ENCODE measurements at places on chromosomes 5 and 9.
A peak's percentile ranks its signal among the peaks of the same experiment; 100 is the strongest.

DNA sequence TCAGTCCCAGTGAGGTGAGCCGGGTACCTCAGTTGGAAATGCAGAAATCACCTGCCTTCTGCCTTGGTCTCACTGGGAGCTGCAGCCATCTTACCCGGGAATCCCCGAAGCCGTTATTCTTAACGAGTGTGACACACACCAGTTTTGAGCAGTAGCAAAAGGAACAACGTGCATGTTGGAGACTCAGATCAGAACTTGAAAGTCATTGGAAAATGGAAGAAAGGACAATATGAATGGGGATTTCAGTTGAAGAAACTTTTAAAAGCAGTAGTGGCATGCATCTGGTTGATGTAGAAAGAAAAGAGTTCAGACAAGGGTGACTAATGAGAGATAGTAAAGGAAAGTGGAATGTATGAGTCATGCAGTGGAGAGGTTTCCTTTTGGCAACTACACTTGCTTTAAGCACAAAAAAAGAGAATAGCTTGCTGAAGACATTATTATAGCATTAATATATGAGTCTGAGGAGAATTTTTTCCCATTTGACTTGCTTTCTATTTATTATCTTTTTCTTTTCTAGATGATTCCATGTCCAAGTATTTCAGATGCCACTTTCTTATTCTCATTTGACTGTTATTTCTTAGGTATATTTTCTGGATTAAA lies 44.4 kb upstream of the ANKDD1B start:
- DNase-seq: peak; percentile 38

GRCh38 chr5:129766798-129767197 lies 18.9 kb downstream of the MINAR2 start:
- DNase-seq: no peak

DNA sequence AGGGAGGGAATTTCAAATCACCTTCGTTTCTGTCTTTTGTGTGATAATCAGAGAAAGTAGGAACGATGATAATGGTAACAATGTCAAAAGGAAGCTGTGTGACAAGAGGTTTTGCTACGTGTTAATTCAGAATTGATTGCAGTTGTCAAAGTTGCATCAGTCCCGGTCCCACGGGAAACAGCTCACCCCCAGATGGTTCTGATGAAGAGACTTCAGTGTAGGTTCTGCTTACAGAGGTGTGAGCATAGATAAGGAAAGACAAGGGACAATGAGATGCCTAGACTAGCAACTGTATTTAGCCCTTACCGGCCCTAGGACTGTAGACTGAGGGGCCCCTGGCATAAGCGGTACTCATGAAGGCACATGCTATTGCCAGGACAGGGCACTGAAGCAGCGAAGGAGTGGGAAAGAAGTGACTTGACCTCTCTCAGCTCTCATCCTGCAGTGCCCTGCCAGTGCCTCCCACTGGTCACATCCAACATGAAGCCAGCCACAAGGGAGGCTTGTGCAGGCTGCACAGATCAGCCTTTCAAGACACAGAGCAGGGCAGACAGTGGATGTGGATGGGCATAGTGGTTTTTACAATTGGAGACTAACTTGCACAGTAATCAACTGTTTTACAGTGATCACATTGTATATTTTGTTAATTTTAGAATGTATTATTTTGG lies 21.1 kb downstream of the PDE8B start:
- DNase-seq: no peak

DNA sequence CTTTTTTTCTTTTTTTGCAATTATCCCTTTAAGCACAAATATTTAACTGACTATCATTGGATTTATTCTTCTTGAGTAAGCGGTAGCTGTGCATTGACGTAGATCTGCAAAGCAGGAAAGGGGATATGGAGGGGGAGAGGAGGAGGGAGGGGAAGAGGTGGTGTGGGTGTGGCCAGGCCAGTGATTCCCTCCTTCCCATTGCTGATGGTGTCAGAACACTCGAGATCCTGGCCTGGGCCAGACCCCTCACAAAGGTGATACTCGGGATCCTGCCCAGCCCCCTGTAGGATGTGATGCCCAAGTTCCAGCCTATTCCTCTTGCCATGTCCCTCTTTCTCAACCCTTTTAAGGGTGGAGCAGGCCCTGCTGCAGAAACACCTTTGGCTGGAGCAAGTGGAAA lies 9.9 kb downstream of the SLC36A3 start:
- no peak for DNase-seq

GRCh38 chr5:91378752-91379211 lies 4.3 kb downstream of the ARRDC3 start:
- DNase-seq: no peak

DNA sequence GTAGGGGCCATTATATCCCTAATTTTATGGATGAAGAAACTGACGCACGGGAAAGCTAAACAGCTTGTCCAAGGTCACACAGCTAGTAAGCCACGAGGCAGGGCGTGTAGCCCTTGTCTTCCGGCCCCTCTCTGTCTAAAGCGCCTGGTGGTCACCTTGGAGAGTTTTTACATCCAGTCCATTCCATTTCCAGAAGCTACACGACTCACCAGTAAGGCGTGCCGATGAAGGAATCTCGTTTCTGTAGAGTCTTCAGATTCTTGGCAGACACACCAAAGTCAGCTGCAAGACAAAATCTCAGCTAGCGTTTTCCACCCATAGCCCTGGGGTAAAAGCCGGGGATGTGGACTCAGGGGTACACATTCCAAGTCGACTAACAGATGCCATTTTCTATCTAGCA lies 80.5 kb downstream of the STK10 start:
- no peak for DNase-seq

- DNase-seq: no peak
These were observed 7.1 kb downstream of the ACTL7A start for GRCh38 chr9:108869092-108869725.

- peak; percentile 93 for DNase-seq
These were observed at the start of gene CDKN2B-AS1 for GRCh38 chr9:21994556-21995005. TSS of gene CDKN2B-AS1 (plus strand) at chr9:21994791.

DNA sequence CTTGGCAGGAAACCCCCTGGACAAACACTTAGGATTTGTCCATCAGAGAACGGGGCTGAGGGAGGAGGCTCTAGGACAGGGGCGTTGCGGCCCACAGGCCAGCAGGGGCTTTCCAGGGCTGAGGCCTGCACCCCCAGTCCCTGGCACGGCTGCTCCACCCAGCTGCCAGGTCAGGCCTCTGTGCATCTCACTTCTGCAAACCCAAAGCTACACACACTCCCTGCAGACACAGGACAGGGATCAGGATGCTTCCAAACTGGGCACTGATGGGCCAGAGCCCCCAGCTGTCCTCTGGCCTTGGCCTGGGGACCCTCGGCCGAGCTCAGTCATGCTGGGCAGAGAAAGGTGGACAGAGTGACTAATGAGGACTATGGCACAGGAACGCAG lies 106.2 kb upstream of the SARDH start:
- DNase-seq: no peak

DNA sequence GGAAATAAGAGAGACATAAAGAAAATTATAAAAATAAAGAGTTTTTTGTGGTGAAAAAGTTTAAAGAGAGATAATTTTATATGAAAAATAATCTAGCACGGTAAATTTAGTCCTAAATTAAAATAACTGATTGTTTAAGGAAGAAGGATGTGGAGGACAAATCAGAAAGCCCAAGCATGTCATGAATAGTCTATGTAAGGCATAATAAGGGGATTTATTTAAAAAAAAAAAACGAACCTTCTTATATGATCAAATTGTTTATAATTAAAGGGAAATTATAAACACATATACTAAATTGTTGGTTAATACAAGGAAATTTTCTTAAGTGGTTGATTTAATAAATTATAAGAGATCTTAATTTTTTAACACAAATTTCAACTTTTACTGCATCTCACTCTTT lies 551.8 kb upstream of the TYRP1 start:
- no peak for DNase-seq

DNA sequence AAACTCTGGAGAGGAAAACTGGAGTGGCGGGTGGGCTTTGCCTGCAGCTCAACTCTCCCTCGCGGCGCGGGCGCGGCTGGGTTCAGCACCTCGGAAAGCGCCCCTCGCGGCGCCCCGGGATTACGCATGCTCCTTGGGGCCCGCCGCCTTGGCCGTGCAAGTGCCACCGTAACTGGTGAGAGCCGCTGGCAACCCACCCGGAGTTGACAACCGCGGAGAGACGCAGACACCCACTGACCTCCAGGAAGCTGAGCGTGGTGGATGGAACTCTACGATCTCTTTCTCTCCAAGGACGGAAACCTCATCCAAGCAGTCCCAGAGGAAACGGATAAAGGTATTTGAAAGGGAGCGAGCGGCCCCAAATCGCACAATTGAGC lies 194 bp upstream of the RXFP3 start:
- no peak for DNase-seq

GRCh38 chr5:133353741-133354140 lies 258.6 kb downstream of the FSTL4 start:
- no peak for DNase-seq

- no peak for DNase-seq
These were observed 1817.2 kb upstream of the CDH9 start for GRCh38 chr5:28855626-28856025.

All from NCI-H446 treated with DMSO at 0.1 percent for 48 hours (cell line).